ENCODE measurements at places on chromosomes 12 and 14.

DNA sequence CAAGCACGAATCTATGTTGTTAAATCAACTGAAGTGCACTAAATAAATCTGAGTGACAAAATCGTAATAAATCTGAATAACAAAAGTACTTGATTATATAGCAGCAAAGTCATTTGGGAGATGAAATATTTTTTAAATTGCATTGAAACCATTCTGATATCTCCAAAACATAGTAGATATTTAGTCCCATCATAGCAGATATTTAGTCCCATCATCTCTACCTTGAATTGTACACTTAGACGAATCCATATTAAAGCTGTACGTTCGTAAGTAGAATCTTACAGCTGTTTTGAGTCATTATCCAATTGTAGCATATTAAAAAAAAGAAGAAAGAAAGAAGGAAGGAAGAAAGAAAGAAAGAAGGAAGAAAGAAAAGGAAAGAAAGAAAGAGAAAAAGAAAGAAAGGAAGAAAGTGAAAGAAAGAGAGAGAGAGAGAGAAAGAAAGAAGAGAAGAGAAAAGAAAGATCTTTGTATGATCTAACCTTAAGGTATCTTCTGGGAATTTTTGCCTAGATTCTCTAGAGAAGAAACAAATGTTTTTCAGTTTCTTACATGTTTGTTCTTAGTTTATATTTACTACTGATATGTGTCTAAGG lies 2.6 kb downstream of the DCN start:
- DNase-seq: no peak

- DNase-seq: no peak
Observed at GRCh38 chr14:90773196-90773486, 43.1 kb downstream of the TTC7B start.

- DNase-seq: peak; percentile 27
Observed at GRCh38 chr14:65167072-65167645, 64.8 kb upstream of the MAX start.

DNA sequence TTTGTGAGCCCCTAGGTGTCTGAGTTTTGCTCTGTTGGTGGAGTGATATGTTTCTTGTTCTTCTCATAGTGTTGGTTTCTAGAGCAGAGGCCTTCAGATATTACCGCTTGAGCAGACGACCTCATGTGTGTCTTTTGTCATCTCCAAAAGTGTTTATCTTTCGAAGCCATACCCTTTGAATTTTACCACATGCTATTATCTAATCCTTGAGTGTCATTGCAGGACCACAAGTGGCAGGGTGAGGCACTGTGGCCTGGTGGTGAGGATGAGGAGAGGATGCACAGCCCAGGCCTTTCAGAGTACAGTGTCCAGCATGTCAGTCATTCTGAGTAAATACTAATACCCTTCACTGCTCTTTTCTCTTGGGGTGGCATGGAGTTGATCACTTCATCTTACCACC lies 57.2 kb upstream of the CISTR start:
- DNase-seq: no peak

- DNase-seq: no peak
Observed at GRCh38 chr12:1995205-1995896, 8.9 kb downstream of the DCP1B start.

DNA sequence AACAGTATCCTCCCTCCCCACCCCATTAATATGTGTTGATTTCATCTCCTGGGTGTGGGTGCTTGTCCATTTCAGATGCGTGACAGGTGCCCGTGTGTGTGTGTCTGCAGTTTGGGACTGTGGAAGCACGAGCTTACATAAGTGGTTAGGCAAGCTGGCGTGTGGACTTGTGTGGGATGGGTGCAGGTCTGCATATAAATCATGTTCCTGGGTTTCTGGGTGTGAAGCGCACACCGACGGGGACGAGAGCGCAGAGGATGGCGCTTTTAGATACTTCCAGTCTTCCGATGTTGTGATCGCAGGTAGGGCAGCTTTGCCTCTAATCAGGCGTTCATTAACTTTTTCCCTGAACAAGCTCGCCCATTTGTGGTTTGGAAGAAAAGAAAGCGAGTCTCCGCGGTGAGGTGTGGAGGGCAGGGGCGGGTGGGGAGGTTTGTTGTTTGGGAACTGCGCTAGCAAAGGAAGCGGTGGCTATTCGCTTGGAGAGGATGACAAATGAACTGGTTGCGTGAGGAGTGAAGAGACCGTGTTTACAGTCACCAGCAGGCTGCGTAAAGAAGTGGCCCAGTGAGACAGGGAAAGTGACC lies 865 bp downstream of the RGS6 start:
- no peak for DNase-seq
